NCI-H446 (cell line): ENCODE measurements at places on chromosomes 5 and 9.

GRCh38 chr5:101045689-101046088, 142.6 kb upstream of the ST8SIA4 start:
- DNase-seq: no peak

DNA sequence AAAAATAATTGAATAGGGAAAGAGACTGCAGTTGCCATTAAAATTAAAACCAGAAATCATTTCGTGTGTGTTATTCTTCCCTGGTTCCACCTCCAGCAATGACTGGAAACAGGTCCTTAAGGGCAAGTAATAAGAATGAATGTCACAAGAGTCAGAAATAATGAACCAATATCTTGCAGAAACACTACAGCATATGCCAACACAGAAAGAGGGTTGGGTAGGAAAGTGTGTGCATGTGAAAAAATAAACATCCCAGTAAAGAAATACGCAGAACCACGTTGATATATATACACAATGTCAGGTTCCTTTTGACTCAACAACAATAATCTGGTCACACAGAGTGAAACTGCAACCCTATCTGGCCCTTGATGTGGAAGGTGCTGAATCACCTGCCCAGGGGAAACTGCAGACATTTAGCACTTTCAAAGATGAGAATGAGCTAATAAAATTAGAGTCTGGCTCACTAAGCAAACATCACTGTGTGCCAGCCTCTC, 15.0 kb downstream of the HMHB1 start:
- DNase-seq: no peak

GRCh38 chr5:116559239-116559638, 15.4 kb downstream of the SEMA6A start:
- no peak for DNase-seq

- DNase-seq: no peak
Observed at GRCh38 chr5:59789197-59789596, 104.3 kb downstream of the PDE4D start.

- no peak for DNase-seq
Observed at GRCh38 chr9:78407636-78408312, 110.8 kb downstream of the PSAT1 start.

DNA sequence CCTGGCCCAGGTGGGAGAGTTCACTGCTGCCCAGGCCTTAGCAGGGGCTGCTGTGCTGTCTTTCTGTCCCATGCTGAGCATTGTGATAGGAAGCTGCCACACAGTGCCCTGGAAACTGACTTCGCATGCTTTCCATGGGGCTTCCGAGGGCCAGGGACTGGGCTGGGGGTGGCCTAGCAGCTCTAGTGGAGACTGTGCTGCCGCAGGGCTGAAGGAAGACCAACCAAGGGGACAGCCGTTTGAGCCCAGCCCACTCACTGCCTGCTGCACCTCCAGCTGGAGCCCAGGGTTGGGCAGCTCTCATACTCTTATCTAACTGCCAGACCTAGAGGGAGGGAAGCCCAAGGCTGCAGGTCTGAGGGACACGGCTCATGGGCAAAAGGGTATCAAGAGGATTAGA, 79.2 kb downstream of the RGS3 start:
- no peak for DNase-seq

DNA sequence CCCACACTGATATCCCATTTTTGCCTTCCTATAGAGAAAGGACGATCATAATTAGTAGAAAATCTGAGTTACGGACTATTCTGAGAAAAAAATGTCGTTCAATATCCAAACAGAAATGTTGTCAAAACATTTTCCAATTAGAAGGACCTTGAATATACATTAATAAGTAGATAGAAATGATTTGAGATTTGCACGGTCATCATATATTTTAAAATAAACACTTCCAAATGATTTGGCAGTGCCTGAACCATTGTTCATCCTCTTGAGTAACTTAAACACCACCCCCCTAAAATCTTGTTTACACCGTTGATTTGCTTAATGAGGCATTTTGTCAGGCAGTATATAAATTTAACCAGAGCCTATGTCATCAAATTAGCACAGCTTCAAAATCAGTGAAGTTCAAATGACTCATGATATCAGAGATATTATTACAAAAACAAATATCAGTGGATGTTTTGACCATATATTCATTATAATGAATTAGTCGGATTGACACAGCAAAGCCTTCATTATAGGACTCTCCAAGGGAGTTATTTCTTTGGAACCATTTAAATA, 105.0 kb downstream of the ACTL7B start:
- no peak for DNase-seq

DNA sequence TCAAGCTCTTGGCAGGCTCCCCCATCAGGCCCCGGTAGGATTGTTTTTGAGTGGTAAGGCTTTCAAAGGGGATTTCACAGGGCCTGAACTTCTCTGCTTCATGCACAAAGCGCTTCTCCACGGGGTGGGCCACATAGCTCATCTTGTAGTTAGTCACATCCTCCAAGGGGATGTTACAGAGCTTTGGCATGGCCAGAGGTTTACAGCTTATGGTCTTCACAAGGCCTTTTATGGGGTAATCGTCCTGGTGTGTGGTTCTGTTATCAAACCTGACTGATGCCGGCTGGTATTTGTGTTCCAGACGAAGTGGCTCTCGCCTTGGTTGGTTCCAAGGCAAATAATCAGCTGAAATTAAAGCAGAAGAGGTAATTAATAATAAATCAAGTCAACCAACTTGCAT, 104.3 kb downstream of the SAXO1 start:
- DNase-seq: no peak

GRCh38 chr5:10920400-10920799, 159.4 kb upstream of the DAP start:
- no peak for DNase-seq

DNA sequence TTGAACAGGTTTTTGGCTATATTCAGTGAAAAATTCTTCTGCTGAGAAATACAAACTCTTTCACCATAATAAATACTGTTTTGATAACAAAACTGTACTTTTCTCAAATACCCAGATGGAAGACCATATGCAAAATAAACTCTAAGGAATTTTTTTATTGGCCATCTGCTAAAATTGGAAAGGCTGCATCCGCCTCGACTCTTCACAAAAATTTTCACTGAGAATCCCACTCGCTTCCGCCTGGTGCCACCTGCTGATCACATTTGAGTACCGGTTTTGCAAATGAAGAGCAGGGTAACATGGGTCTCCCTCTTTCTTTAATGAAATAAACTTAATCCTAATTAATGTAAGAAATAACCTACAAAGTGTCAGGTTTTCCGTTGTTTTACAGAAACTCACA, 76.4 kb downstream of the TTLL11 start:
- DNase-seq: peak; percentile 15

GRCh38 chr5:143119291-143119769, 284.2 kb downstream of the NR3C1 start:
- DNase-seq: no peak

GRCh38 chr9:25964239-25964638, 286.0 kb upstream of the TUSC1 start:
- peak; percentile 83 for DNase-seq

GRCh38 chr9:4152876-4153275, 147.0 kb downstream of the GLIS3 start:
- no peak for DNase-seq

- DNase-seq: no peak
Observed at GRCh38 chr5:157608972-157609565, 33.5 kb upstream of the ADAM19 start.

GRCh38 chr5:62299600-62299999, 6.4 kb upstream of the KIF2A start:
- no peak for DNase-seq

GRCh38 chr5:37816883-37817282, 23.0 kb downstream of the GDNF start:
- no peak for DNase-seq

GRCh38 chr9:68751556-68751955, 46.5 kb downstream of the PIP5K1B start:
- no peak for DNase-seq

DNA sequence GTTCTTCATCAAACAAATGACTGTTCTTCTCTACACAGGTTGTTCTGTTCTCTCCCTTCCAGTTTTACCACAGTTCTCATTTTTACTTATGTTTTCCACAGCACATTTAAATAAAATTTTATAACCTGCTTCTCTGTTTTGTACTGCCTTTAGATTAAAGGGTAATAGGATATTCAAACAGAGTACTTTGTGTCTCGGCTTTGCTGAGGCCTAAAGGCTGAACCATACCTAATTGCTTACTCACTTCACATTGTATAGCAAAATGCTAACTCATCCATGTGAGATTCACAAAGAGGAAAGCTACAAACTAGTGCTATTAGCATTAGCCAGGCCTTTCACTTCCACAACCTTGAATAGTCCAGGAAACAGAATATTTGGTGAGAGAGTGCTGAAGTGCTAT, 200.3 kb downstream of the TRPM3 start:
- DNase-seq: no peak
